Anterior cingulate cortex (tissue), 58 donors: ENCODE measurements at places on chromosomes 16 and 17.

- DNase-seq: no peak
Observed at GRCh38 chr16:57950382-57950781, 20.5 kb downstream of the CNGB1 start.

GRCh38 chr17:65783845-65784334, 222.4 kb upstream of the AXIN2 start:
- DNase-seq: no peak

- DNase-seq: peak; percentile 84
Observed at GRCh38 chr17:8220783-8221662, 10.6 kb upstream of the AURKB start.

- no peak for DNase-seq
Observed at GRCh38 chr16:22327446-22327775, 30.2 kb downstream of the POLR3E start.

DNA sequence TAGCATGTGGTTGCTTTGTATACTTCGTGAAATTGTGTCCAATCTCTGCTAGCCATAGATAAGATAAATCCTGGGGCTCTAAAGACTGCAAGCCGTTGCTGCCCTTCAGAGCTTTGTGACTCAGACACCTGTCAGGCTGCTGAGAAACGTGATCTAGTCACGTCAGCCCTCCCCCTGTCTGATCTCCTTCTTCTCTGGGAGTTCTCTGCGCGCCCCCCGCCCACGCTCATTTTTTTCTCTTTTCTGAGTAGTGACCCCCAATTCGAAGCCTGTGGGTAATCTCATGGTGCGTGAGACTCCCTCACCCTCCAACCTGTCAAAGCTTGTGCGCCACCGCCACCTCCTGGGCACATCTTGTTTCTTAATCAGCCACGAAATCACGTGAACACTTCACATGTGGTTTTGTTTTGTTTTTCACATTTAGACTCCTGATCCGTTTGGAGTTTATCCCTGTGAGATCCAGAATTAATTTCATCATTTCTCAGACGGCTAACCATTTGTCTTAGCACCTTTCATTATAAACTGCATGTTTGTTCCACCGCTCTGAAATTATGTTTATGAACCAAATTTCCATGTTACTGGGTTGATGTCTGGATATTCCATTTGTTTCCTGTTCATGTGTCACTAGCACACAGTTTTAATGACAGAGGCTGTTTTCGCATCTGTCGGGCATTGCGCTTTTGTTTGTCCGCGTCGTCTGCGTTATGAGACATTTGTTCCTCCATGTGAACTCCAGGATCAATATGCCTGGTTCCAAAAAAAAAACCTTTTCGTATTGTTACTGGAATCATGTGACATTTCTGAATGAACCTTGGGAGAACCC, 977 bp upstream of the ZNF778 start:
- peak; percentile 51 for DNase-seq

- DNase-seq: no peak
Observed at GRCh38 chr17:63250830-63251229, 195.3 kb downstream of the CYB561 start.

DNA sequence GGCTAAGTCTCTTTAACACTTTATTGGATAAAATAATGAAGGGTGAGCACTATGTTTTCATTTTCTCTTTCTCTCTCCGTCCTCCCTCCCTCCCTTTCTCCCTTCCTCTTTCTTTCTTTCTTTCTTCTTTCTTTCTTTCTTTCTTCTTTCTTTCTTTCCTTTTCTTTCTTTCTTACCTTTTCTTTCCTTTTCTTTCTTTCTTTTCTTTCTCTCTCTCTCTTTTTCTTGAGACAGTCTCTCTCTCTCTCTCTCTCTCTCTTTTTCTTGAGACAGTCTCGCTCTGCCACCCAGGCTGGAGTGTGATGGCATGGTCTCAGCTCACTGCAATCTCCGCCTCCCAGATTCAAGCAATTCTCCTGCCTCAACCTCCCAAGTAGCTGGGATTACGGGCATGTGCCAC, 21.5 kb upstream of the CDR2 start:
- DNase-seq: no peak

DNA sequence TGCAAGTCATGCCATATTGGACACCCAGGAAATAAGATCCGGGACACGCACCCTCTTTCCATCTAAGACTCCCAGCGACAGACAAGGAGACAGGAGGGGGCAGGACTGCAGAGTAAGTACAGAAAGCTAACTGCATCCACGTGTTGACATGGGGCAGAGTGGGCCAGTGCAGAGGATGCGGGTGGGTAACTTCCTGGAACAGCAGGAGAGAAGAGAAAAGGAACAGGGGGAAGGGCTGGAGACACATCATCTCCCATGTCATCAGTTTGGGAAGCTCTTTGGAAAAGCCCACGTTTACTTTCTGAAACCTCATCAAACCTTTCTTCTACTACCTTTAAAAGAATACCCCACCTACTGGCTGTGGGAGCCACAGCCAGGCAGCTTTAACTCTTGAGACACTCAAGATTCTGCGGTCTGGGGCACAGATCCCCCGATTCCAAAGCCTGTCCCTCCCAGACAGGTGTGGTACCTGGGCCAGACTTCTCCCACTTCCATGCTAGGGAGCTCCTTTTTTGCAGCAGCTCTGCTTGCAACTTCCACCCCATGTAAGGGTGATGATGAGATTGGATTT, 273.5 kb upstream of the RPL38 start:
- DNase-seq: no peak

- DNase-seq: peak; percentile 41
Observed at GRCh38 chr17:18217412-18218015, 7.9 kb upstream of the LLGL1 start.

GRCh38 chr16:23670137-23670776, 8.4 kb upstream of the PLK1 start:
- DNase-seq: no peak

DNA sequence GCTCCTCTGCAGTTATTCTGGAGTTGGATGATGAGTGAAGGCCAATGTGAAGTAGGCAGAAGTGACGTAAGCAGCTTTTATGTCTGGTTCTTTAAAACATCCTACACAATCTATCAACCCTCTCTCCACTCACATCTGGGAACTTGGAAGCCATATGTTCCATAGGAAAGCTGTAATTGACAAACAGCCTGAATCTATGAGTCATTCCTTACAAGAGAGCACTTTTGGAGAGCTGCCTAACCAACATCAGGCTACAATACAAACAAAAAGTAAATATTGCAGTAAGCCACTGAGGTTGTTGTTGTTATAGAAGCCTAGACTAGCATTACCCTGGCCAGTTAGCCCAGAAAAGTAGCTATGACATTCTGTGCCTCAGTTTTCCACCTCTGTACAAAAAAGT, 5.9 kb downstream of the CCL7 start:
- DNase-seq: no peak

DNA sequence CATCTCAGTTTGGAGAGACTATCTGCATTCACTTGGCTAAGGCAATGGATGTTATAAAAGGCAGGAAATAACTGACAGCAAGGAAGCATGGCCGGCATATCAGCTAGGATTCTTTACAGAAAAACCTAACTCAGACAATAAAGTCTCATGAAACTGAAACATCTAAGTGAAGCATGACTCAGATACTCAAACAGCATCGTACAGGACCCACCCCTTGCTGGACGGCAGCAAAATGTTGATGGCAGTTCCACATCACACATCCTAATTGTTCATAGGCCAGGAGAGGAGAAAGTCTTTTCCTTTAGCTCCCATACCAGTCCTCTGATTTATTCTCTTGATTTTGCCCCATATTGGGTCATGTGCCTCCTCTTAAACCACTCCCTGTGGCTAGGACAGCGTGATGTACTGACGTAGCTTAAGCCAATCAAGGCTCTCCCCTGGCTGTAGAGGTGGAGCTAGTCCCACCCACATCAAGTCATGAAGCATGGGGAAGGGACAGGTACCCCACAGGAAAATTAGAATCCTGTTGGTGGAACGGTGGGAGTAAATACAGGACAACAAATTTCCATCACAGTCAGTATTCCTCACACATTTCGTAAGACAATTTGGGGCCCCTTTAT, 178.9 kb downstream of the IRX3 start:
- DNase-seq: no peak

GRCh38 chr16:74521691-74522090, 85.2 kb downstream of the GLG1 start:
- DNase-seq: peak; percentile 6

DNA sequence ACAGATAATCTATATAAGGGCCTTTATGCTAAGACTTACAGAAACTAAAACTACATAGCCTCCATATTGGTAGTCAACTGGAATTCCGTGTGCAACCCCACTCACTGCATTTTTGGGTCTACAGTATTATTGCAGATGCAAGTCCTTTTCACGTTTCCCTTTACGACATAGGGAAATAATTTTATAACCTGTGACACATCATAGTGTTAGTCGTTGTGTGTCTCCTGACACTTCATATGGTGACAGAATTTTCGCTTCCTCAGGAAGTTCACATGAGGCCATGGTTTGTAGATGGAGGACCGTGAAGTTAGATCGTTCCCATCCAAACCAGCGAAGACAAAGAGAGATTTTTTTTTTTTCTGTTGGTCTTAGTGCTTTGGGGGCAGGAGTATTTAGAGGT, 15.7 kb upstream of the MRC2 start:
- no peak for DNase-seq

- DNase-seq: no peak
Observed at GRCh38 chr17:74437702-74438101, 5.8 kb downstream of the GPRC5C start.

DNA sequence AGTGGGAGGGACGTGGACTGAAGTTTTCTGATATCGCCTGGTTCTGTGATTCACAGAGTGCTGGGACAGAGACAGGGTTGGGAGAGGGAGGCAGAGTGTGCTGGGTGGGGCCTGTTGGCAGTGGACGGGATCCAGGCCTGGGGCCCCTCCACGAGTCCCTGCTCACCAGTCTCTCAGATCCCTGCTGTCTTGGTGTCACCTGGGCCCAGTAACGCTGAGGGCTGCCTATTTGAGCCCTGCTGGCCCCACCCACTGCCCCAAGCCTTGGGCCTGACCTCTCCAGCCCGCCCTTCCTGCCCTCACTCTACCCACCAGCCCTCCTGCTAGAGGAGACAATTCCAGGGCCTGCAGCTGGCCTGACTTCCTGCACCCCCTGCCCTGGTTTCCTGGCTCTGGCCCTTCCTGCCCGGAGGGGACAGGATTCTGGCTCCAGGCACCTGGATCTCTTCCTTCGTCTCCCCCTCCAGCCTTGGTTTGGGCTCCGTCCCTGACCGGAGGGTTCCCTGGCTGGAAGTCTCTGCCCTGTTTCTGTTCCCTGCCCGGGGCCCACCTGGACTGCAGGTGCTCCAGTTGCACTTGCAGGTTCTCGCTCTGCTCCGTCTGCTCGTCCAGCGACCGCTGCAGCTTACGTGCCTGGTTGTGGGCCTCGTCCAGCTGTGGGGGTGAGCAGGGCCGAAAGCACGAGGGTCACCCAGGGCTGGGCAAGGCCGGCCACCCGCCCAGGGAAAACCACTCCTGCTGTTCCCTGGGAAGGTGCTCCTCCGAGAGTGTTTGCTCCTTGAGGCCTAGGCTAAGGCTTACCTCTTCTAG, 21.4 kb downstream of the CCDC102A start:
- DNase-seq: no peak

DNA sequence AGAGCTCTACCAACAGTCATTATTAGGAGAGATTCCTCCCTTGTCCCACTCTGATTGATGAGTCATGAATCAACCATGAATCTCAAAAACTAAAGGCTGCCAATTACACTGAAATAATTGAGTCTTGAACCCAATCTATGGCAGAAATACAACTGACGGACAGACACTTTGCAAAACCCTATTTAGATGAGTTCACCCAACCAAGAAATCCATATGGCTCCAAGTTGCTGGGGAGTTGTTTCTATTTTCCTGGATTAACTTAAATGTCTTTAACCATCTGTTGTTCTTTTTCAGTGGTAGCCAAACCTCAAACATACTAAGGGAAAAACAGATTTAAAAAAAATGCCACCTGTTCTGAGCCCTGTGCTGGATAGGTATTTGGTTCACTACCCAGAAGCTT, 151.0 kb downstream of the SHISA9 start:
- no peak for DNase-seq
